ENCODE measurements at places on chromosomes 6 and 20. TPM values are rescaled to one million over a fixed set of nuclear protein-coding genes. Genes with fewer than 3 reads are reported as not detected.

GRCh38 chr6:169677096-169677495 is 24.7 kb downstream of the WDR27 start:
- DNase-seq = no peak

GRCh38 chr20:44187054-44187771 is at the start of gene JPH2:
TSS of gene JPH2 (minus strand) at chr20:44187188. CDS start at chr20:44186705, 483 bp downstream.
- DNase-seq = no peak

SPATS1 gene
- polyA plus RNA-seq = not detected

DYNLT2 gene
- 6.1 TPM for polyA plus RNA-seq

TSHZ2 gene
- 12.8 TPM for polyA plus RNA-seq

DLL1 gene
- 10.7 TPM for polyA plus RNA-seq

Measured in renal cortex interstitium (tissue), 15 donors.